ENCODE measurements at places on chromosomes 12 and 14.

- no peak for DNase-seq
Measured at GRCh38 chr14:50452979-50453705, 56.5 kb upstream of the CDKL1 start.

DNA sequence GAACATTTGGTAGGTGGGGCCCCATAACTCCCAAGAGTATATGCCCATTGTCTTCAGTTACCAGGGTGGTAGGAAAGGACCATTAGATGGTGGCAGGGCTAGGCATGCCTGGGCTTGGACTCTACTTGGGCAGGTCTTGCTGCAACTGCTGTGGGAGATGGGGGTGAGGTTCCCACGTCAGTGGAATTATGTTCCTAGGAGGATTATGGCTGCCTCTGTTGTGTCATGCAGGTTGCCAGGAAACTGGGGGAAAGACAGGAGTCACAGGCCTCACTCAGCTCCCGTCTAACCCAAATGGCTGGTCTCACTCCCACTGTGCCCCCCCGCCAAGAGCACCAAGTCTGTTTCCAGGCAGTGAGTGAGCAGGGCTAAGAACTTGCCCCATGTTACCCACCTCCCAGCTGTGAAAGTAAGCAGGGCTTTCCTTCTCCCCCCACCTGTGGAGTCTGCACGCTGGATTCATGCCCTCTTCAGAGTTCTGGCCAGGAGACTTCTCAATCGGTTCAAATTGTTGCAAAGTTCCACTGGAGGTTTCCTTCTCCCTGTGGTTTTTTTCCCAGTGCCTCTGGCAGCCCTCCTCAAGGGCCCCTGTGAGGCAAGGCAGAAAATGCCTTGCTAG, 337.5 kb downstream of the CCDC91 start:
- no peak for DNase-seq

GRCh38 chr12:117867348-117867747, 101.4 kb downstream of the KSR2 start:
- no peak for DNase-seq

GRCh38 chr12:118035190-118036041, 18.9 kb downstream of the RFC5 start:
- no peak for DNase-seq

DNA sequence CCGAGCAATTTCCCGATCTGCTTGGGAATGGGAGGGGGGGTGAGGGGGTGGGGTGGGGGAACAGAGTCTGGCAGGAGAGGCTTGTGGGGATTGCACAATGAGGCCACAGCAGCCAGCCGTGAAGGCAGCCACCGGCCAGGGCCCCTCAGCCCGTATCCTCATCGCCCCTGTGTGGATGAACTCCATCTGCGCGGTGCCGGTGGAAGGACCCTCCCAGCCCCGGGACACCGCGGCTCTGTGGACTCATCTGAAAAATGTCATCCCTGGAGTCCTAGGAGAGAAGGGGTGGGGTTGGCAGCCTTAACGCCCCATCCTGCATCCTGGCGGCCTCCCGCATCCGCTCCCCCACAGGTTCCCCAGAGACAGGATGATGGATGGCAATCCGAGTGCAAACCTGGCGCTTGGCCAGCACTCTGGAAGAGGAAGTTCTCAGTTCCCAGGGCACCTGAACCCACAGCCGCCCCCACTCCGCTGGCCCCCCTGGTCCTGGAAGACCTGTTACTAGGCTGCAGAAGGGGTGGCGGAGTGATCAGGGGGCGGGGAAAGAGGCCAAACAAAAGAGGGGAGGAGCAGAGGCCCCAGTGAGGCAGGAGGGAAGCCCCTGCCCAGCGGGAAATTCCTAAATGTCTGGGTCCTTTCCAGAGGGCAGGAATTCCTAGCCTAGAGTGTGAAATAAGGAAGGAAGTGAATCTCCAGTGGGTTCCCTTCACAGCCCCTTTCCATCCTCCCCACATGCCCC, 1.2 kb upstream of the TNFAIP2 start:
- DNase-seq, result no peak

- DNase-seq, result no peak
Measured at GRCh38 chr14:64843548-64843947, 36.2 kb downstream of the SPTB start.

Data from SIG-M5 (cell line).